BJ (cell line): ENCODE measurements at places on chromosomes 1 and 21.

GRCh38 chr1:13775459-13775858 is 75.5 kb downstream of the PRDM2 start:
- DNase-seq, result no peak

GRCh38 chr21:31347435-31348032 is 3.5 kb upstream of the TIAM1 start:
- DNase-seq, result no peak

DNA sequence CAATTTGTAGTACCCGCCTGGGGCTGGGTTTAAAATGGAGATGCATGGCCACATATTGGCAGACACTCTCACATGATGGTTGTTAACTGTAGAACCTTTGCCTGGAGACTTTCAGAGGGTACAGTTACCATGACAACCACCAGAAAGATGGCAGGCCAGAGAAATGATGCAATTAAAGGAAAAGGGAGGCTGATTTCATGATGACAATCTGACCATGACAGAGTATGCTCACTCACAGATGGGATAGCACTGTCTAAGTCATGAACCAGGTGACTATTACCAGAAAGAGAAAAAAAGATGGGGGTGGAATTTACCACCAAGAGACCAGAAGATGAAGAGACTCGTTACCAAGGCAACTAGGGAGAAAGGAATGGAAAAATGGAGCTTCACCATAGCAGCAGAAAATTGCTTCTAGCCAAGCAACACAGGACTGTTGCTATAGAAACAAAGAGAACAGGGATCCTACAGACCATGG is 3.5 kb upstream of the TRIT1 start:
- DNase-seq, result no peak

- no peak for DNase-seq
Observed at GRCh38 chr1:221067721-221068120, 188.5 kb downstream of the HLX start.

GRCh38 chr1:66394603-66395002 is 139.3 kb upstream of the SGIP1 start:
- no peak for DNase-seq

DNA sequence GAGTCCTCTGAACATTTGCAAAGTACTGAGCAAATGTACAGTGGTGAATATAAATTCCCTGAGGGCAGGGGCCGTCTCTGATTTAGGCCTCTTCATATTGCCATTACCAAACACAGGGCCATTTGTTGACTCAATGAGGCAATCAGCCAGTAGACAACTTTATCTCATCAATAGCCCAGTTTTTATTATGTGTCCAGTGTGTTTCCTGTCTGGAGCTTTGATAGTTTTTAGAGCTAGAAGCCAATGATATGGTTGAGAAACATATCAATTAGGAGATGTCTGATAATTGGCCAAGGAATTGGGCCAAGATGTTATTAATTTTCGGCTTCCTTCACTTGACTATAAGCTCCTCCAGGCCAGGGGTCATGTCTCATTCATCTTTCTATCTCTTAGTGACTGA is 163.0 kb downstream of the ROR1 start:
- no peak for DNase-seq

DNA sequence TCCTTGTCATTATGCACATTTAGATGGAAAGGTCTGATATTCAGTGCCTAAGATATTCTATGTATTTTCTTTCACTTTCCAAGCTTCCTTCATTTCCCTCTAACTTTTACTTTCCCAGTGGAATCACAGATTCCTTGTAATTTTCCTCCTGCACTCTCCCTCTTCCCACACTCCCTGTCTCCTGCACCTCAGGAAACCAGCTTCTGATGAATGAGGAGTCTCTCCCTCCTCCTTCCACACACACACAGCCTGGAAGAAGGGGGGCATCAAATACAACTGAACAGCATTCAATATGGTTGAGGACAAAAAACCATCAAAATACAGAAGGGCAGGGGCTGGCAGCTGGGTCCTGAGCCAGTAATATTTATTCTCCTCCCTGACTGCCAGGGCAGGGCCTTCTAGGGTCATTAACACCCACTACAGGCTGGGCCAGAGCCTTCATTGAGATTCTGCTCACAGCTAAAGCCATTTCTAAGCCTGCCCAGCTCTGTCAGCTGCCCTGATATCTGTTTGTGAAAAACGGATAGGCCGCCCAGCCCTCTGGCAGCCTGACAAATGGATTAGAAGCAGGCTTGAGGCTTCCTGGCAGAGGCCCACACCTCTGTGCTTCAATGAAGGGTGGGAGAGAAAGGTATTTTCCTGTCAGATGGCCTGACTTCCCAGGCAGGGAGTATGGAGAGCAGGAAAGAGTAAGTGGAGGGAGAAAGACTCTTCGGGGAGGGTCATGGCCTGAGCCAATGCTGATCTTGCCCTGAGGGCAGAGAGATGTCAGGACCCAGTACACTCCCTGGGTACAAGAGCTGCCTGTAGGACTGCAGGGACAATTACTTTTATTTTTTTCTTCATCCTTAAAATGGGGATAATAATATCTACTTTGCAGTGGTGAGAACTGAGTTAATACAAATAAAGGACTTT is 138.9 kb upstream of the SPATA6 start:
- no peak for DNase-seq

DNA sequence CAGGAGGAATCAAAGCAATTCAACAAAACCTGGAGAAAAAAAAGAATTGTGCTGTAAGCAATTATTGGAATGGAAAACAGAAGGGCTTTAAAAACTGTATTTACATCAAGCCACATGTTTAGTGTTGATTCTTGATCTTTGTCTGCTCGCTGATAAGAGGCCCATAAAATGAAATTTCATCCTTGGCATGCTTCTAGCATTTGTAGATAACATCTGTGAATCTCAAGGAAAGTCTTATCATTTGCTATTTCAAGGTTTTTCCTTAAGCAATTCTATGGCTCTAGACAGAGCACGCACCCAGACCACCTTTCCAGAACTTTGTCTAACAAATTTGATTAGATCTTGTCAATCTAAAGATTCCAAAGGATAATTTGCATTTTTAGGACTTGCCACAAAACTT is 181.0 kb upstream of the FGGY start:
- no peak for DNase-seq

DNA sequence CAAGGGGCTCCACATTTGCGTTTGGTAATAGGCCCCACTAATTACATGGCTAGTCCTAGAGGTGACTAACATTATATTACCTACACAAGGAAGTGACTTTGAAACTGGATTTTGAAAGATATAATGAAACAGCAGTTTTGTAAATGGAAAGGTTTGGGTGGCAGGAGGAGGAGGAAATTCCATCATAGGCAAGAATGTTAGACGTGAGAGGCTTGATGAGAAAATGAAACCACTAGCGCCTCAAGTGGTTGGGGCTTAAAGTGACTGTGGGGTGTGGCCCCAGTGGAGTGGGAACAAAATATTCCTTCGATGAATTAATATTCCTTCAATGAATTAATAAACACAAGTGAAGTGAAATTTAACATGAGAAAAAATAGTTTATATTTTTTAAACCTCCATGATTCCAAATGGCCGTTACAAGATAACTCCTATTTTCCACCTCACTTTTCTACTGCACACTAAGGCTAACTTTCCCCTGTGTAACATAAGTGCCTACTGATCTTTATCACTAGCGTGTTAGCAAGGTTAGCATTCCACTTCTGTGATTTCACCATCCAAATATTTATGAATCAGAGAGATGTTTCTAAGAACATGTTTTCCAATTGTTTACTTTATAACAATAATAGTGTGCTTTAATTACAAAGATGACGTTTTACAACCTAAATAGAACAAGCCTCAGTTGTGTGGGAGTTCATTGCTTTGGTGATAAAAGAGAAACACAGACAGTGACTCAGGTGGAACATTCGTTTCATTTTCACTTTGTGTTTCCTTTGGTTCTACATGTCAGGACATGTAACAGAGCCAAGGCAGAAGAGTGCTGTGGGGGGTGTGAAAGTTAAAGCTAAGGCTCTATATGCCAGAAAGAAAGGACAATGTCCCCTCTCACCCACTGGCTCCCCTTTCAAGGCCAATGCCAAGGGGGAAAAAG is 12.5 kb upstream of the ATF3 start:
- peak; percentile 98 for DNase-seq

- no peak for DNase-seq
Observed at GRCh38 chr1:10643607-10644306, 152.7 kb downstream of the CASZ1 start.

- no peak for DNase-seq
Observed at GRCh38 chr1:90133133-90133532, 138.2 kb downstream of the ZNF326 start.

DNA sequence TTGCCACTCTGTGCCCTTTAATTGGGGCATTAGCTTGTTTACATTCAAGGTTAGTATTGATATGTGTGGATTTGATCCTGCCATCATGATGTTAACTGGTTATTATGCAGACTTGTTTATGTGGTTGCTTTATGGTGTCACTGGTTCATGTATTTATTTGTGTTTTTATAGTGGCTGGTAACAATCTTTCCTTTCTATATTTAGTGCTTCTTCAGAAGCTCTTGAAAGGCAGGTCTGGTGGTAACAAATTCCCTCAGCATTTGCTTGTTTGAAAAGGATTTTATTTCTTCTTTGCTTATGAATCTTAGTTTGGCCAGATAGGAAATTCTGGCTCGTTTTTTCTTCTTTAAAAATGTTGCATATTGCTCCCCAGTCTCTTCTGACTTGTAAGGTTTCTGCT is 215.4 kb downstream of the ZC3H11B start:
- DNase-seq, result no peak

DNA sequence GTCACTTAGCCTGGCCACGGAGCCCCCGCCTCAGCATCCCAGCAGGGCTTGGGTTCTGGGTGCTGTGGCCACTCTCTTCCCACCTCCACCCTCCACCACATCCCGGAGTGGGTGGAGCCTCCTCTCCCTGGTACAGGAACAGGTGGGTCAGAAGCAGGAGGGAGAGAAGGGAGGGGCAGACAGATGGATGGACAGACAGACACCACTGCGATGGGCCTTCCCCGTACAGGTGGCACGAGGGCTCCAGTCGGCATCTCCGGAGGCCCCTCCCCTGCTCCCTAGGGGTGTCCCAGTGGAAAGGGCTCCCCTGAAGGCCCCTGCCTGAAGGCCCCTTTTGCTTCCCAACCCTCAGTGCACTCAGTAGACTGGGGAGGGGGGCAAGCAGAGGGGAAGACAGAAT is 96.9 kb upstream of the TARDBP start:
- no peak for DNase-seq

DNA sequence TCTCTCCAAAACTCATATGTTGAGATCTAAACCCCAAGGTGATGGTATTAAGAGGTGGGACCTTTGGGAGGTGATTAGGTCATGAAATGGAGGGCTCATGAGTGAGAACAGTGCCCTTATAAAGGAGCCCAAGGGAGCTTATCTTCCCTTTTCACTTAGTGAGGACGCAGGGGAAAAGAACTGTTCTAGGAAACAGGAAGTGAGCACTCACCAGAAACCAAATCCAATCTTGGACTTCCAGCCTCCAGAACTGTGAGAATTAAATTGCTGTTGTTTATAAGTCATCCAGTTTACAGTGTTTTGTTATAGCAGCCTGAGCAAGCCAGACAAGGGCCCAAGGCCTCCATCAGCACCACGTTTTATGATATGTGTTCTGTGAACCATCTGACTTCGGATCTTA is 60.3 kb upstream of the LRRC8D start:
- DNase-seq, result no peak

DNA sequence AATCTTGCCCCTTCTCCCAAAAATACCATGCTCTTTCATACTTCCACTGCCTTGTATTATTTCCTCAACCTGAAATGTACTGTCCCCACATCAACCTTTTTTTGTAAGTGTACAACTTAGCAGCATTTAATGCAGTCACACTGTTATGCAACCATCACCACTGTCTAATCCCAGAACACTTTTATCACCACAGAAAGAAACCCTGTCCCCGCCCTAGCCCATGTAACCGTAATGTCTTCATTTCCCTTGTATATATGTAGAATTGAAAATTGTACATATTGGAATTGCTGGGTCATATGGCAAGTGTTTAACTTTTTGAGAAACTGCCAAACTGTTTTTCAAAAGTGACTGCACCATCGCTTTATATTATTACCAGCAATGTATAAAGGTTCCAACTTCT is 37.4 kb downstream of the PTP4A2 start:
- DNase-seq, result no peak

GRCh38 chr1:61089741-61090140 is 7.4 kb downstream of the NFIA start:
- no peak for DNase-seq

- DNase-seq, result no peak
Observed at GRCh38 chr1:30195424-30196134, 527.8 kb downstream of the MATN1 start.

DNA sequence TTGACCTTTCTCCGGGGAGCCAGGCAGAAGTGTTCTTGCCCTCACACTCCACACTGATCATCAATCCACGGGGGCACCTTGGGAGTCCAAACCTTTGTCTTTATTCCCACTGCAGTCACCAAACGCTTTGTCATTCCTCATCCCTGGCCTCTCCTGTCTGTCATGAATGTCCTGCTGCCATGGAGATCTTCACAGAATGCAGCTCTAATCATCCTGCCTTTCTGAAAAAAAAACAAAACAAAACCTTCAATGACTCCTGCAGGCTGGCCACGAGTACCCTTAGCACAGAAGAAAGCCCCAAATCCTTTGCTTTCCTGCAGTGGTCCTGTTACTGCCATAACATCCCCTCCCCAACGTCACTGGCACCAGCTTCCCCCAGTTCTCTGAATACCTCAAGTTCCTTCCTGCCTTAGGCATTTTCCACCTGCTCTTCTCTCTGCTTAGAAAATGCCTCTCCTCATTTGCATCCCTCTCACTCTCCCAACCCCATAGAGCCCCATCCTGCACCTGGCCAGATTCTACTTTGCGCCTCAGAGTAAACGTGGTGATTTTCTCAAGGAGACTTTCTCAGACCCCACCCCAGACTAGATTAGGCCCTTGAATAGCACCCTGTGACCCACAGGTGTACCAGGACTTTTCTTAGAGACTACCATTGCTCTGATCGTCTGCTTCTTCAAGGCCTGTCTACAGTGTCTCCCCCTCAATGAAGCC is 131.2 kb downstream of the AK5 start:
- no peak for DNase-seq

DNA sequence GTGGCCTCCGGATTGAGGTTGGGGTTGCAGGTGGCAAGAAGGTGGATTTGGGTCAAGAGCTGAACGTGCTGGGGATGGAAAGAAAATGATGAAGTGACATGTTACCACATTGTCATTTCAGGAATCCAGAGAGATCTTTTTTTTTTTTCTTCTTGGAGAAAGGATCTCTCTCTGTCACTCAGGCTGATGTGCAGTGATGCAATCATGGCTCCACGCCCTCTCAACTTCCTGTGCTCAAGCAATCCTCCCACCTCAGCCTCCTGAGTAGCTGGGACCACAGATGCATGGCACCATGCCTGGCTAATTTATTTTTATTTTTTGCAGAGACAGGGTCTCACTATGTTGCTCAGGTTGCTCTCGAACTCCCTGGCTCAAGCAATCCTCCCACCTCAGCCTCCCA is 80.6 kb downstream of the GON4L start:
- no peak for DNase-seq

DNA sequence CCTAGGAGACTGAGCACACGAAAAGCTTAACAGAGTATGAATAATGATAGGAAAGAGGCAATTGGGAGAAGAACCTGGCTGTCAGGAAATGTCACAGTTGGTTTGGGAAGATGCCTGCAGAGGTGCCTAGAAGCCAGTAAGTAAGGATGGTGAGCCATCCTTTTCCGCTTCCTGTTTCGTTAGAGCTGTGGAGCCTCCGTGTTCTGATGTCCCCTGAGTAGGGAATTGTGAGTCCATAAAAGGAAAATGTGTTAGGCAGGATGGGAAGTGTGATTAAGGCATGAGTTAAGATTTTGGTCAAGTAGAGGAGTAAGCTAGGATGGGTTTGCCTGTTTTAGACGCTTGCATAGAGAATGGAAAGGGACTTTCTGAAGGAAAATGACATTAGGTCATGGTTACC is 9.0 kb downstream of the CLIC4 start:
- no peak for DNase-seq
